Peyer's patch (tissue), 4 donors: ENCODE measurements at places on chromosomes 4 and X. TPM values are rescaled to one million over a fixed set of nuclear protein-coding genes. Genes with fewer than 3 reads are reported as not detected.
A peak's percentile ranks its signal among the peaks of the same experiment; 100 is the strongest.

DNA sequence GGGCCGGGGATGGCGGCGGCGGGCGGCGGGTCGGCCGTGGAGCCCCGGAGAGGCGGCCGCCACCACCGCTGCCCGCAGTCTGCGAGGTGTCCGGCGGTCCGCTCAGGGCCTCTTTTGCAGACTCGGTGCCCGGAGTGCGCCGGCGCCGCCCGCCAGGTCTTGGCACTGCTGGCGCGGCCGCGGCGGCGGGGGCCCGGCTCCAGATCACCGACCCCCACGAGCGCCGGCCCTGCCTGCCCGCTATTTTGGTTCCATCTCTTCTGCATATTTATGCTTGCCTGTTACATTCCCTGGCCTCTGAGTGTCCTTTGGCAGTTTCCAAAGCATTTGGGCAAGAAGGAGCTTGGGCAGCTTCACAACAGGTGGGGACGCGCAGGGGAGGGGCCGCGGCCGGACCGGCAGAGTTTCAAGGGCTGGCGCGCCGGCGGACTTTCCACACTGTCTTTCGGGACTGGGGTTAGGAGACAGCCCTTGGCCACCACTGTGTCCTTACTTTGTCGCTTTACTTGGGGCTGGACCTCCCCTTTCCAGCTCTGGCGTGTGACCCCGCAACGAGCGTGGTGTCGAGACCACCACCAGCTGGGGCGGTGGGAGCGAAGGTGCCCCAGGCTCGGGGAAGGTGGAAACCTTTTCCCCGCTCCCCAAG, 668 bp upstream of the TAPT1 start:
- peak overlapping the region; percentile 97 for H3K4me3 ChIP-seq
- H3K4me1 ChIP-seq = no peaks in the 10 kb centered on the region
- no peaks in the 10 kb centered on the region for H3K27me3 ChIP-seq

CXCR3 gene
- not detected for total RNA-seq

DNA sequence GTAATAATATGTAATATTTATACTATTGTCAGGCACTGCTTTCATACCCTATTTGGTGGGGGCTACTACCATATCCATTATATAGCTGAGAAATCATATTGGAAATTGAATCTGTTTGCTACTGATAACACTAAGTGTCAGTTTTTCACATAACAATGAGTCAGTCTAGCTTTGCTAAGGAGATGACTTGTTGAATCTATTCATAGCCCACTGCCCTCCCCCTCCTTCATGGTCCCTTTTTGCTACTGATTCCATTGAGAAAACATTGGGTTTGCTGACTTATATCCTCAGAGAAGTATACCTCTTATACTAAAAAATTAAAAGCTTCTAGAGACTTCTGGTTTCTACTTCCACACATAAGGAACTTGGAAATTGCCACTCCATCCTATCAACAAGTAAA, 1898.4 kb downstream of the STIM2 start:
- H3K36me3 ChIP-seq = no peaks in the 10 kb centered on the region
- no peaks in the 10 kb centered on the region for H3K4me1 ChIP-seq
- no peak overlapping the region for H3K27ac ChIP-seq
- DNase-seq = no peak

DNA sequence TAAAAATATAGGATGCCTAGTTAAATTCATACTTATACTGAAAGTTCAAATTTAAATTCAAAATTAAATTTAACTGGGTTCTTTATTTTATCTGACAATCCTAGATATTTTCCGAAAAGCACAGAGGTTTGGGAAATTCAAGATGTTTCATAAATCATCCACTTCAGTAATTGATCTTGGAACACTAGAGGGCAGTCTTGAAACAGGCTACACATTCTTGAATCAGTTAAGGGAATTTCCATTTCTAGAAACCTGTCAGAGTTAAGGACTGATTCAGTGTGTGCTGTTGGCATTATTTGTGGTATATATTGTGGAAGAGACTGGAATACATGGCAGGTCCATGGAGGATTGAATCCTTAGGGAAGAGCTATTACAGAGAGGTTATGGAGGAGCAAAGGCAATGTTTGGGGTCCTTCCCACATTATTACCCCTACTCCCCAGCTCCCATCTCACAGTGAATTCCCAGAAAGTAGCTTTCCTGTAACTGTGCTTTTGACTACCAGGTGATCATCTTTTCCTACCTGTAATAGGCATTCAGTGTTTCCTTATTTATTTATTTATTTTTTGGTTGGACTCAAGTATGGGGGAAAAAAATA, 92.9 kb downstream of the EGF start:
- H3K4me3 ChIP-seq = no peak overlapping the region
- DNase-seq = no peak

DNA sequence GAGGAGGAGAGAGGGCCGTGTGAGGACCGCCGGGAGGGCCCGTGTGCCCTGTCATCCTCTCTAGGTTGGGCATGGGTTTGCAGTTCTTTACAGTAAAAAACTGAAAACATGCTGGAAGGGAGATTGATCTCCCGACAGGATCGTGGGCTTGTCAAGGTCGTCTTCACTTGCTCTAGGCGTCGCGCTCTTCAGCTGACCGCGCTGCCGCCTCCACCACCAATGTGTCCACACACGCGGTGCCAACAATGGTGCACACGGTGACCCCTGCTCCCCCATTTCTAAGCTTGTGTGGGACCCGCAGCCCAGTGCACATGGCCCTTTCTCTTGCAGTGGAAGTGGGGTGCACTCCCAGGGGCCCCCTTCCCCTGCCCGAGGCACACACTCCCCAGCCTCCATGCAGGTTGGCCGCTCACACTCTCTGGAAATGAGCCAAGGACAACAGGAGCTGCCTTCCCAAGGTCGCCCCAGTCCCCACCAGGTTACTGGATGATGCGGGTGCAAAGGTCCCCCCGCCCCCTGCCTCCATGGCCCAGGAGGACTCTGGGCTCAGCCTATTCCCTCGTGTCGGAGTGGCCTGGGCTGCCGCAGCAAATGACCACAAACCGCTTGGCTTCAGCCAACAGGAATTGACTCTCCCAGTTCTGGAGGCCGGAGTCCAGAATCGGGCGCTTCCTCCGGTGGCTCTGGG, 1.7 kb upstream of the ZFP92 start:
- no peaks in the 10 kb centered on the region for H3K4me1 ChIP-seq

GRCh38 chr4:55399581-55399980, 3.8 kb downstream of the TMEM165 start:
- no peaks in the 10 kb centered on the region for H3K4me1 ChIP-seq
- no peaks in the 10 kb centered on the region for H3K36me3 ChIP-seq
